ENCODE measurements at places on chromosomes 1 and 21.

DNA sequence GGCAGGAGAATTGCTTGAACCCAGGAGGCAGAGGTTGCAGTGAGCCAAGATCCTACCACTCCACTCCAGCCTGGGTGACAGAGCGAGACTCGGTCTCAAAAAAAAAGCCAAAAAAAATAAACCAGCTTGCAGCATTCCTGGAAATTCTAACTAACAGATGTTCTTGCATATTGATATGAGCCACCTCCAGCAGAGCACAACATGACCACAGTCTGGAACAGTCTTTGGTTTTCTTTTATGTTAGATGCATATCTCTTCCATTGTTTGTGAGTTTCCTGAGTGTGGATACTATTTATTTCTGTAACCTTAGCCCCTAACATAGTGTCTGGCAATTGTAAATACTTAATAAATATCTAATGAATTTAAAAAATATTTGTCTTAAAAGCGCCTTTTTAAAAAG is 23.9 kb downstream of the IFNAR1 start:
- no peak for DNase-seq

DNA sequence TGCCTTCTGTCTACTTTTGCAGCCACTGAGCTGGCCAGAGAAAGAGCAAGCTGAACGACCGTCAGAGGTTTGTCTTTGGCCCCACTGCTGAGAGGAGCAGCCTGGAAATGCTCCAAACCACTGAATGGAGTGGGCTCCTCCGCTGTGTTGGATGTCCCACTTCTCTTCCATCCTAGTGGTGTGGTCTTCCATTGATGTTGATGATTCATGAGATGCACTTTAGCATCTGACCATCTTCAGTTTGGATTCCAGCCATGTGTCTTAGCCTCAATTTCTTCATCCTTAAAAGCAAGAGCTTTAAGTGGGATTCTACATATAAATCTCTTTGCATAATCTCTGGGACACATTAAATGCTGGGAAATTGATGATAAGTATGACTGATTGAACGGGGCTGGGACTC is 276.9 kb downstream of the SIPA1L2 start:
- DNase-seq: no peak

GRCh38 chr1:12422488-12422887 is 192.7 kb downstream of the VPS13D start:
- DNase-seq: no peak

DNA sequence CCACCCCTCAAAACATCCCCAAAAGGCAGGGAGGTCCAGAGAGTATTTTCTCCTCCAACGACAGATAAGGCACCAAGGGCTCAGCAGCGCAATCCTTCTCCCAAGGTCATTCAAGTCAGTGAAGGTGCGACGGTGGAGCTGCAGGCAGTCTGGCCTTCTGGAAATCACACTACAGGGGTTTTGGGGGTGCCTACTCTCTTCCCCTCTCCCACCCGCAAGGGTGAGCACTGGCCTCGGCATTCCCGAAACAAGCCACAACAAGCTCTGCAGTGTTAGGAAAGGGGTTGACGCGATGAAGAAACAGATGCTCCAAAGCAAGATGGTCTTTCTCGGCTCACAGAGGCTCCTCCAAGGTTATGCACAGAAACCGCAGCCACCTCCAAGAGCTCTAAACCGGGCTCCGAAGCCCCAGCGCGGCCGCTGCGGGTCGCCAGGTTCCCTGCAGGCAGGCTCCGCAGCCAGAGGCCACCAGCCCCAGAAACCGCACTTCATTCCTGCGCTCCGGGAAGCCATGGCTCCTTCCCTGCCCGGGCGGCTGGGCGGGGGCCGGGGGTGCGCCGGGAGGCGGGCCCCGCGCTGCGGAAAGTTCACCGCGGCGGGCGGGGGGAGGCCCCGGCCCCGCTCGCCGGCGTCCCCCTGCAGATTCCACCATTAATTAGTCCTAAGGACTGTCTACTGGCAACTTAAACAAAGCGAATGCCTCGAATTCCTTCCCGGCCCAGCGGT is 1.1 kb downstream of the LUZP1 start:
- peak; percentile 83 for DNase-seq

All from EH (cell line).